ENCODE measurements at places on chromosomes 3 and 15.

DNA sequence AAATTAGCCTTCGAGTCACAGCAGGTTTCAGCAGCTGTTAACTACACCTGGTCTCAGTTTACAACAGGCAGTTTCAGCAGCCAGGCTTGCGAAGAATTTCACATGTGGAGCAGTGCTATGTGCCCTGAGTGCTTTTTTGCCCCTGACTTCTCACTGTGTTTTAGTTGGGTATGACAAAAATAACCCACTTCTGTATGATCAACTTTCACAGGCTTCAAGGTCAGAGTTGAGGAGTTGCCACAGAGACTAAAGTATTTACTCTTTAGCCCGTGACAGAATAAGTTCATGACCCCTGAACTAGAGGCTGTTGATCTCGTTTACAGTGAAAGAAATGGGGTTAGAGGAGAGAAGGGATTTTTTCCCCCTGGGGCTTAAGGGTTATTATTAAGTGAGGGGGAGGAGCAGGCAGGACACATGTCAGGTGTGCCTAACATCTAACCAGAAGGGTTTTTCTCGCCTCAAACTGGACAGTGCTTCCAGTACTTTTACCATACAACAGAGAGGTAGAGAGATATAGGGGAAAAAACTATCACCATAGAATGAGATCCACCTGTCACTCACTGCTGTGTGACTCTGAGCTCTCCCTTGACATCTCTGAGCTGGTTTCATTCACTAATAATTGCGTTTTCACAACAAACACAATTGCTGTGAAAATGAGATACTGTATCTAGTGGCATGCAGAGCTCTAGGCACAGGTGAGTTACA is 14.0 kb upstream of the TOPBP1 start:
- no peak for DNase-seq

- no peak for DNase-seq
These were observed 76.4 kb downstream of the USF3 start for GRCh38 chr3:113620091-113620490.

DNA sequence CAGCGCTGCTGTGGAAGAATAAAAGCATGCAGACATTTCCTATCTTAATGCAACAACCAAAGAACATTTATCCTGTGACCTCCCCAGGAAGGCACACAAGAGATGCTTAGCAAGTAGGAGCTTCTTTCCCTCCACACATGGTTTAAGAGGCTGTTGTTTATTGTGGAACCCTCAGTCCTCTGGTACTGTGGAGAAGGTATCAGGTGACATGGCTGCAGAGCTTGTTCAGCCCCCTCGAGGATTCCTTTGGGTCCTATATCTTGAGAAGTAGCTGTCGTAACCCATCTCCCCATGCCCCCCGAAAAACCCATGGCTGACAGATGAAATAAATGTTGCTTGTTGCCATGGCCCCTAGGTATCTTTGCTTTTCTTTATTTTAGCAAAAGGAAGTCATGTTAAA is 20.3 kb upstream of the ETV5 start:
- no peak for DNase-seq

DNA sequence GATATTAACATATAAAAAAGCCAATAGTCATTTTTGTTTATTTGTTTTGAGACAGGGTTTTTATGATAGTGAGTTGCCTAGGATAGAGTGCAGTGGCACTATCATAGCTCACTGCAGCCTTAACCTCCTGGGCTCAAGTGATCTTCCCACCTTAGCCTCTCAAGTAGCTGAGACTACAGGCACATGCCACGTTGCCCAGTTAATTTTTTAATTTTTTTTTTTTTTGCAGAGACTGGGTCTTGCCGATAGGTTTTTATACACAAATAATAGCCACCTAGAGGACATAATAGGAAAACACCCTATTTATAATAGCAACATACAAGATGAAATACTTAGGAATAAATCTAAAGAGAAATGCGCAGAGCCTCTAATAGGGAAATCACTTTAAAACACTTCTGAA is 13.3 kb downstream of the EIF3J start:
- no peak for DNase-seq

DNA sequence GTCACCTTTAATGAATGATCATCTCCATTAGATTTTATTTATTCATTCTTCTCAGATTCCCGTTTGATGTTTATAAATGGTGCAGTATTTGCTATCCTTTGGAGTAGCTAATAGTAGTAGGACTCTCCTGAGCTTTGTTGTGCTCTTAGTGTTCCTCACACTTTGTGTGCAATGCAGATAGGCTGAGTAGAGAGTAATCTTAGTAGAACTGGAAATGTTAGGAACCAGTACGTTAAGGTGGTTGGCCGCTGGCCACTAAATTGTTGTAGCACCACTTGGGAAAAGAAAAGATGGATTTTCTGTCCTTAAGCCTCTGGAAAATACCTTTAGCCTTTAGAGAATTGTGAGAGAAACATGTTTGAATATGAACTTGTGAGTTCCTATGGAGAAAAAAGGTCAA is 19.9 kb upstream of the EBLN2 start:
- no peak for DNase-seq

DNA sequence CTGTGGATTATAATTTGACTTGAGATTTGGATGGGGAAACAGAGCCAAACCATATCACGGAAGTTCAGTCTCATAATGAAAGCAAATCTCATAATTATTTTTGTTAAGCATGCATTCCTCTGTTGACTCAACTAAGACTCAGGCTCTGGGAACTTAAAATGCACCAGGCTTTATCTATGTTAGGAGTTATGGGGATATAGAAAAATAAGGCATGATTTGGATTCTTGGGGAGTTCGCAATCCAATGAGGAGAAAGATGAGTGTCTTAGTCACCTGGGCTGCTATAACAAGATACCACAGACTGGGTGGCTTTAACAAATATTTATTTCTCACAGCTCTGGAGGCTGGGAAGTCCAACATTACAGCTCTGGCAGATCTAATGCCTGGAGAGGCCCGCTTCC is 89.4 kb upstream of the TJP1 start:
- DNase-seq = no peak

DNA sequence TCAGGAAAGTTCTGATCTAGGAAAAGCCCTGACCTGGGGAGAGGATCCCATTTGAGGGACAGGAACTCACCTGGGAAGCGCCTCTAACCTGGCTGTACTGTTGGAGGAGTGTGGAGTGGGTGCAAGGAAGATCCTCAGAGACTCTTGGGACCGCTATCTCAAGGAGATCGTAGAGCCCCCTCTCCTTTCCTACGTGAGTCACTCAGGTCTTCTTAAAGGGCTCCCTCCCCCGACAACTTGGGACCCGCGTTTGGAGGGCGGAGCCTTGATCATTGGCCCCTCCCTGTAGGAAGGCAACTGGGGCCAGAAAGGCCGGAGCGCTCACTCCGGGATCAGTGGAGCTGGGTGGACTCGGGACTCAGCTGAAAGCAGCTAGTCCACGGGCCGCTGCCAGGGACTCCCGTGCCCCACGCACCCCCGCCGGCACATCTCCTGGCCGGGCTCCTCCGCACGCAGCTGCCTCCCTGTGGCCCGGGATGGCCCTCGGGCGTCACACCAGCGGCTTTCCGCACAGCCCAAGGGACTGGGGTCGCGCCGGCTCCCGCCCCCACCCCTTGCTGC is 520 bp downstream of the SLC26A6 start:
- DNase-seq = no peak

- DNase-seq = no peak
These were observed 152.5 kb downstream of the FOXP1 start for GRCh38 chr3:71430941-71431552.

- no peak for DNase-seq
These were observed 104.4 kb upstream of the C2CD4B start for GRCh38 chr15:62269504-62269903.

- no peak for DNase-seq
These were observed 43.4 kb downstream of the C2CD4A start for GRCh38 chr15:62109982-62110851.

DNA sequence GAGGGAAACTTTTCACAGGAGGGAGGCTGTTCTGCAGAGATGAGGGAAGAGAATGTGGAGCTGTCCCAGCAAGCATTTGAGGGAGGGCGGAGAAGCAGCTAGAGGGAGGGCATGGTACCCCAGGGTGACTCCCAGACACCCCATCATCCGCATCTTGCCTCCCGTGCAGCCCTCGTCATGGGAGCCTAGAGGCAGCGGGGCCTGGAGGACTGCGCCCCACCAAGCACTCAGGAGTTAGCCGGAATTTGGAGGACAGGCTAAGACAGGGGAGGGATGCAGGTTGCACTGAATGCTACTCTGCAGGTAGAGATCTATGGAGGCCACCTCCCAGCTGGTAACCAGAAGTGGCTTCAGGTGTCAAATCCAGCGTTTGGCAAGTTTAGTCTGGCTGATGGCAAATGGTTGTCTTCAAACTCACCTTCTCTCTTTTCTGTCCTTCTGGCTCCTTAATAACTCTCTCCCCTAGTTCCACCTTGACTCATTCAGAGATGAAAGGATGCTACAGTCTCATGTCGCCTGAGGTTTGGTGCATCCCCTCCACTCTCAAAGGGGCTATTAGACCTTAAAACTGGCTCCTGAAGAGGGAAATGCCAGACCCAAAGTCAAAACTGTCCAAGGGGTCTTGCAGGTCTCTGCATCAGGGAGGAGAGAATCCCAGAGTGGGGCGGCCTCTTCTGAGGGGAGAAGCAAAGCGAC is 155.9 kb upstream of the TLE3 start:
- no peak for DNase-seq

Measured in AG04450 (cell line).